Stimulated activated CD4-positive, alpha-beta T cell treated with anti-CD3 and anti-CD28 coated beads, Interleukin-15, amount 100 ng/mL, for 48 hours (primary cell): ENCODE measurements at places on chromosomes 6 and 20.

- no peak for DNase-seq
Measured at GRCh38 chr6:166955121-166955864, 1.1 kb downstream of the RNASET2 start.

- DNase-seq, result no peak
Measured at GRCh38 chr6:42375007-42375635, 76.6 kb downstream of the TRERF1 start.

- no peak for DNase-seq
Measured at GRCh38 chr20:62550087-62550632, 74.4 kb upstream of the GATA5 start.

GRCh38 chr20:24066076-24066700 lies 77.6 kb upstream of the GGTLC1 start:
- peak; percentile 10 for DNase-seq

- DNase-seq, result no peak
Measured at GRCh38 chr6:3523271-3523670, 66.4 kb upstream of the SLC22A23 start.

DNA sequence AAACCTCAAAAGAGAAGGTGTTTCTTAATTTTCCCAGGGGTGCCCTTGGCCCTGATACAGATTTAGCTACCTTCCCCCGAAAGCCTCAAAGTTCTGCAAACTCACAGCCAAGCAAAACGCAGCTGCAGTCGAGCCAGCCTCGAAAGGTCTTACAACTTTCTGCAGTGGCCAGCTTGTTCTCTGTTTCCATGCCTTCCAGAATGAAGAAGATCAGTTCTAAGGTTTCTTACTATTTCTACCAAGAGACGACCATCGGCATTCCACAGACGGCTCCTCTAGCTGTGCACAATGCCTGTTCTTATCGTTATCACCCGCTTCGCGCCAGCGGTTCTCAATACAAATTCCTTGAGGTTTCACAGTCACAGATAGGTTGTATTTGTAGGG lies 28.5 kb upstream of the CCR6 start:
- no peak for DNase-seq

DNA sequence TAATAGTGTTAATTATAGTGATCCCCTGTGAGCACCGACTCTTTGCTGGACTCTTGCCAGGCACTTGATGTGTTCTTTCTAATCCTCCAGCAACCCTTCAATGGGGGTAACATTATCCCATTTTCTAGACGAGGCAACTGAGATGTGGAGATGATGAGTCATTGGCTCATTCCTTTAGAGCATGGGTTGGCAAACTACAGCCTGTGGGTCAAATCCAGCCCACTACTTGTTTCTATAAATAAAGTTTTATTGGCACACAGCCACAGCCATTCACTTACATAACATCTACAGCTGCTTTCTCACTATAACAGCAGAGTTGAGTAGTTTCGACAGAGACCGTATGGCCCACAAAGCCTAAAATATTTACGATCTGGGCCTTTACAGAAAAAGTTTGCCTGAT lies 249.5 kb upstream of the KCNG1 start:
- no peak for DNase-seq
